ENCODE measurements at places on chromosomes 2 and 18. TPM values are rescaled to one million over a fixed set of nuclear protein-coding genes. Genes with fewer than 3 reads are reported as not detected.

The SLC4A3 gene
- polyA plus RNA-seq: 9.7 TPM

DNA sequence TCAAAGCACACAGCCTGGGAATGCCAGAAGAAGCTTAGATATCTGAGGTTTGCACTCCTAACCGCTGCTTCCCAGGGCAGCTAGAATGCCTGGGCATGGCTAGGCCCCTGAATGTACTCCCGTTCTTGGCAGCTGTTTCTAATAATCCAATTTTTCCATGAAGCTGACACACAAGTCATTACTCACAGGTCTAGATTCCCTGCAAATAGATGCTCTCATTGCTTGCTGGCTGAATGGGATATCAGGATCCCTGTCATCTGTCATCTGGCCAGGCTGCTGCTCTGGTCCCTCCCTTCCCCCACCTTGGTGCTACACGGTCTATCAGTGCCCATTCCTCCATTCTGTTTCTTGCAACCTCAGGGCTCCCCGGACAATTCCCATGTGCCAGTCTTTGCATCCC is 40.7 kb upstream of the TEX51 start:
- DNase-seq: no peak

DNA sequence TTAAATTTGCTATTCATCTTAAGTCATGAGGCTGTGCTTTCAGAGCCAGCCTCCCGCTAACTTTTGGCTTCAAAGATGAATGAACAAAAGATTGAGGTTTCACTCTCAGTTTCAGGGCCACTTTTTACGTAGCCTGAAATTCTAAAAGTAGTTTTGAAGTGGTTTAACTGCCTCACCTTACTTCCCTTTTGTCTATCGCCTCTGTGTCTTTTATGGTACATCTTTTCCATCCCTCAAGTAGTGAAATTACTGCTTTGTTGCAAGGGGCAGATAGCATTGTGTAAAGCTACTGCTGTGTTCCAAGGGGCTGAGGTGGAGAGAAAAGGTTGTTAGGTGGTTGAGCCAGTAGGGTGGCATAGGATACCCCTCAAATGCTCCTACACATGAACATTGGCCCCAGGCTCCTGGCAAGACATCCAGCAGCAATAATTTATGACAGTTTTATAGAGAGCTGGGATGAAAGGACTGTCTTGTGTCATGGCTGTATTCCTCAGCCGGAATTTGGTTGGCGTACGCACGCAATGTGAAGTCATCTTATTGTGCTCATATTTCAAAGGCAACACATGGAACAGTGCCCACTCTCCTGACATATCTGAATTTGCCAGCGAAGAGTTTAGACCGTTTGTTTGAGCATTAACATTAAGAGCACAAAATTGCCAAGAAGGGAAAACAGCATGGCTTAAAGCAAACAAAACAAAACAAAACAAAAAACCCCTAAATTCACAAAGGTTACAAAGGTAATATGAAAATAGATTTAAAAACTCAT is 32.2 kb downstream of the QPCT start:
- no peak for DNase-seq

GRCh38 chr2:232626584-232626983 is 6.8 kb upstream of the EFHD1 start:
- no peak for DNase-seq

The EFHD1 gene
- 95.8 TPM for polyA plus RNA-seq

GRCh38 chr2:139099721-139100120 is 319.5 kb upstream of the NXPH2 start:
- no peak for DNase-seq

GRCh38 chr18:63799189-63799588 is 24.0 kb downstream of the SERPINB7 start:
- DNase-seq: no peak

The PLEKHA3 gene
- polyA plus RNA-seq: 40.3 TPM

The CDK5R2 gene
- not detected for polyA plus RNA-seq
